ENCODE measurements at places on chromosomes 3 and 15.

- DNase-seq = peak; percentile 47
Measured at GRCh38 chr3:155676252-155676981, 68.5 kb downstream of the PLCH1 start.

- DNase-seq = no peak
Measured at GRCh38 chr3:162487138-162487537, 990.5 kb downstream of the OTOL1 start.

DNA sequence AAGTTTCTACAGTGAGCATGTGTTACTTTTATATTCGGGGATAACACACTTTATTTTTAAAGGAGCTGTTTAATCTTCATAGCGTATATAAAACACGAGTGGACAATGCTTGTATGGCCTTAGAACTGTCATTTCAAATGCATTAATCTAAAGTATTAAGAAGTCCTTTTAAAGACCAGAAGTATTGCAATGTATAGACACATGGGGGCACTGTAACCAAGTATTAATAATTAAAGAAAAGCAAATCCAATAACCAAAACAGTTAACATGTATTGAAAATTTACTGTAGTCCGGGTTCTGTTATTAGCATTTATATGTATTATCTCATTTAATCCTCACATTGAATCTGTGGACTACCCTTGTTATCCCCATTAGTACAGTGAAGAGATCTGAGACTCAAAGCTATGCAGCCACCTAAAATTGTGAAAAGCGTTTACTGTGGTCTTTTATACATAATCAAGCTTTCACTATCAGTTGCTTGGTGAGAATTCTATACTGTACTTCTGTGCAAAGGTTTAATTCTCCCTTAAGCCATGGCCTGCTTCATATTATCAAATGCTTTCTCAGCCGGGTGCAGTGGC is 10.1 kb downstream of the ARL14 start:
- DNase-seq = no peak

DNA sequence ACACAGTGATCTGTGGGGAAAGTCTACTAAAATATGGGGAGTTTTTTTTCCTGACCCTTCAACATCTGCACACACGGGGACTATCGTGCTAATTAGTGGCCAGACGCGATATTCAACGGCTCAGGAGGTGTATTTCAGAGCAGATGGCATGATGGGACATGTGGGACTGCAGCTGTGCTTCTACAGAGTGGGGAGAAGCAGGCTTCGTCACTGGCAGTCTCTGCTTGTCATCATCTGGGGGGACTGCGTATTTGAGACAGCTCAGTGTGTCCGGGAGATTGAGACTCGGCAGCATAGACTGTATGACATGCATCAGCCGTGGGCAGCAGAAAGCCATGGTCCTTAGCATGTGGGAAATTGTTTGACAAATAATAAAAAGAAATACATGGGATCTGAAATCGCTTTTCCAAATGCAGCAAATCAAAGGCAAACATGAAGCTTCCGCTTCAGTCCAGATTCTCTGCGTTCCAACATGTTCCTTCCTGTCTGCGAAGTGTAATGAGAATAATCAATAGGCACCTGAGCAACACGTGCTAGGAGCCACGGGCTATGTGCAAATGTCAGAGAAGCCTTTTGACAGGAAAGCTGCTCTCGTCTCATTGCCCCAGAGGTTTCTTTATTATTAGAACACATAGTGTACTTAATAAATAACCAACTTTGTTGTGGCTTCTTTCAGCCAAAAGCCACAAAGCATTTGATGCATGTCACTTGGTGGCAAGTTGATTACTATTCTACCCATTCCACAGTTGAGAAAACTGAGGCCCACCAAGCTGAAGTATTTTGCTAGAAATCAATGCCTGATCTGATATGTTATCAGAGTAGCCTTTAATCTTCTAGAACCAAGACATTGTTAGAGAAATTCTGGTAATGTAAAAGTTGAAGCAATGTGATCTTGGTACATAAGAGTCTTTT is 276.3 kb downstream of the RYR3 start:
- no peak for DNase-seq

GRCh38 chr3:156902916-156903315 is 76.8 kb downstream of the LEKR1 start:
- no peak for DNase-seq

Data from kidney tubule cell (primary cell).